ENCODE measurements at places on chromosomes 12 and 14.

- no peak for DNase-seq
Measured at GRCh38 chr12:98752726-98753125, 107.6 kb downstream of the APAF1 start.

- no peak for DNase-seq
Measured at GRCh38 chr12:89162589-89163261, 189.6 kb downstream of the DUSP6 start.

GRCh38 chr12:109461846-109462756 is 15.0 kb downstream of the KCTD10 start:
- DNase-seq = no peak

DNA sequence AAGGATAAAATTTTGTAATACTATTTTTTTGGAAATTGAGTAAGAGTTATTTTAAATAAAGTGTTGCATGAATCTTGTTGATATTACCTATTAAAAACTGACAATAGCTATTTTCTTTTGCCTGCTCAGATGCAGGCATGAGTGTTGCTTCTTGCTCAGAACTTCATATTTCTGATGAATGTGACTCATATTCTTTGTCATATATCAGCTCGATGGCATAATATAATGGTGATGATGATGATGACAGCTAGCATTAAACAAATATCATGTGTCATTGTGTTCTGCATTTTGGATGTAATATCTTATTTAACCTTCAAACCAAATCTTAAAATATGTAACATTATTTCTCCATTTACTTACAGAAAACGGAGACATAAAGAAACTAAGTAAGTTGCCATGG is 605.5 kb upstream of the FOXG1 start:
- no peak for DNase-seq

- DNase-seq = no peak
Measured at GRCh38 chr12:104352106-104352713, 48.7 kb downstream of the EID3 start.

GRCh38 chr12:27343255-27344000 is 10.8 kb downstream of the BMAL2 start:
- DNase-seq = no peak
